ENCODE measurements at places on chromosomes 13 and 19.

DNA sequence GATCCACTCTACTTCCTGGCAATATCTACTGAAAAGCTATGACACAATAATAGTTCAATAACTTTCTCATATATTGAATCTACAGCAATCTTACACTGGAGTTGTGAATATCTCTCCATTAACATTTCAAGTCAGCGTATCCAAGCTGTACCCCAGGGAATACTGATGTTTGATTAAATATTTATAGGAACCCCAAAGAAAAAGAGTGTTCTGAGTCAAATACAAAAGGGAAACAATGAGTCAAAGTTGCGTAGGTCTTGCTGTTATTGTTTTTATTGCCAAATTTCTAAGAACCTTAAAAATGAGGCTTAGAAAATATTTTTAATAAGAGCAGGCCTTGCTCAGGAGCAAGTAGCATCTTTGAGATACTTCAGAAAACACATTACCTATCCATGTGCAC, 415.5 kb downstream of the FGF14 start:
- no peak for DNase-seq

DNA sequence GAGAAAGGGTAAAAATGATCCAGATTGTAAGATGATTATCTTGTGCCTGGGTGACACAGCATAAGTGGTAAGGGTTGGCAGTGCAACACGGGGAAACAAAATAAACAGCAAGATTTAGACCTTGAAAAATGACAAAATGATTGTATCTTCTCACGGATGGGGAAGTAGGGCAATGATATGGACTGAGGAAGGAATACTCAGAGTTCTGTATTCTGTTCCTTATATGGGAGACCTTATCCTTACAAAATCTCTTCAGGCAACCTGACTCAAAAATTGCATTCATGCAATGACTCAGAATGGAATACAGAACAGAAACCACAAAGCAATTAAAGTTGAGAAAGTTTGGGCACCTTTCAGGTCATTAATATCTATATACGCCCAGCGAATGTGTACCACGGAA, 149.0 kb downstream of the HS6ST3 start:
- DNase-seq: no peak

GRCh38 chr19:5314012-5314906, 26.4 kb downstream of the PTPRS start:
- DNase-seq: no peak

DNA sequence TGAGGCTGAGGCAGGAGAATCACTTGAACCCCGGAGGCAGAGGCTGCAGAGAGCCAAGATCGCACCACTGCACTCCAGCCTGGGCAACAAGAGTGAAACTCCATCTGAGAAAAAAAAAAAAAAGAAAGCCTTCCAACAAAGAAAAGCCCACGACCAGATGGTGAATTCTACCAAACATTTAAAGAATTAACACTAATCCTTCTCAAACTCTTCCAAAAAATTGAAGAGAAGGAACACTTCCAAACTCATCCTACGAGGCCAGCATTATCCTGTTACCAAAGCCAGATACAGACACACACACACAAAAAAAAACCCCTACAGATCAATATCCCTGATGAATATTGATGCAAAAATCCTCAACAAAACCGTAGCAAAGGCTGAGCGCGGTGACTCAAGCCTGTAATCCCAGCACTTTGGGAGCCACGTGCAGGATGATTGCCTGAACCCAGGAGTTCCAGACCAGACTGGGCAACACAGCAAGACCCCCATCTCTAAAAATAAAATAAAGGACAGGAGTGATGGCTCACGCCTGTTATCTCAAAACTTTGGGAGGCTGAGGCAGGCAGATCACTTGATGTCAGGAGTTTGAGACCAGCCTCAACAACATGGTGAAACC, 6.2 kb upstream of the EVI5L start:
- no peak for DNase-seq

DNA sequence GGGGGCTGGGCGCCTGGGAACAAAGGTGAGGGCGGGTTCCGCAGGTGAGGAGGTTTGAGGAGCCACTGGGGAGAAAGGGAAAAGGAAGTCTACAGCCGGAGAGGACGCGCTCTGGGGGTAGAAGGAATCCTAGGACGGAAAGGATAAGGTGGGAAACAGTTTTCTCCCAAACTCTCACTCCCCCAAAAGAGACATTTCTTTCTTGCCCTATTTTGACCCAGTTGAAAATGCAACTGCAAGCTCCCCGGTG, 651 bp upstream of the POLR1D start:
- peak; percentile 4 for DNase-seq

GRCh38 chr13:71609271-71609670, 257.7 kb downstream of the DACH1 start:
- no peak for DNase-seq

GRCh38 chr13:34086281-34086680, 268.3 kb downstream of the RFC3 start:
- no peak for DNase-seq

DNA sequence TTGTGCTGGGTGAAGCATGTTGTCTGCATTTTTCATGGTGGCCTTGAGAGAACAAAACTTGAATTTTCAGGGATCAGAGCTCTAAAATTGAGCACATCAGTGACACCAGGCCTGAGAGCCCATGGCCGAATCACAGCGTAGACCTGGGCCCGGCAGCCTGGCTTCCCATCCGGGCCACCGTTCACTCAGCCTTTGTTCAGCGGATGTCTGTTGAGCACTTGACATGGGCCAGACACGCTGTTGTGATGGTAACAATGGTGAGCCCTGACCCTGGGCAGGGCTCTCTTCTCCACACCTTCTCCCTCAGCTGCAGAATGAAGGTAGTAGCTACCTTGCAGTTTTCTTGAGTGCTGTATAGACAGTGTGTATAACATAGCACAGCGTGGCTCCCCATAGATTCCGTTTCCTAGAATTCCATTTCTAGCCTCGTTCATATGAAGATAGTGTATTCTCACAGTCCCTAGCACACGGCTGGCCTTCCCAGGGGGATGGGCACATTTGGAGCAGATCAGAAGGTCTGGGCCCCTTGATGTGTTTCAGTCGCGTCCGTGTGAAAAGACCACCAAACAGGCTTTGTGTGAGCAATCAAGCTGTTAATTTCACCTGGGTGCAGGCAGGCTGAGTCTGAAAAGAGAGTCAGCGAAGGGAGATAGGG, 75.3 kb downstream of the RAB20 start:
- no peak for DNase-seq

DNA sequence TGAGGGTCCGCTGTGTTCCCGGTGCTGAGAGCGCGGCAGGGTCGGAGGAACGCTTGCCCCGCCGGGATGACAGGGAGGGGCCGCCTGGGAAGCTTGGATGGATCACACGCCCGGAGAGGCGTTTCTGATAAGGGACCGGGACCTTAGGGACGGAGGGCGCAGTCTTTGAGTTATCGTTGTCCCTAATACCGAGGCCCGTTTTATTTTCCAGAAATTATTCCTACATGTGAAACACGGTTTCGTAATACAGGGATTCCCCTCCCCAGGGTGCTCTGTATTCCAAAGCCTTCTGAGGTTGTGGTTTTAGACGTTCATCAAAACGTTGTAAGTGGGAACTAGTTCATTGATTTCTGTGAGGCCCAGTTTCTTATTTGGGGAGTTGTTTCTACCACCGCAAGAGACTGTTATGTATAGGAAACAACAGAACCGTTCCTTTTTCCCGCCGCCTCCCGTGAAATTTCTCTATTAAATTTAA, 752 bp downstream of the PDCD5 start:
- DNase-seq: peak; percentile 46

DNA sequence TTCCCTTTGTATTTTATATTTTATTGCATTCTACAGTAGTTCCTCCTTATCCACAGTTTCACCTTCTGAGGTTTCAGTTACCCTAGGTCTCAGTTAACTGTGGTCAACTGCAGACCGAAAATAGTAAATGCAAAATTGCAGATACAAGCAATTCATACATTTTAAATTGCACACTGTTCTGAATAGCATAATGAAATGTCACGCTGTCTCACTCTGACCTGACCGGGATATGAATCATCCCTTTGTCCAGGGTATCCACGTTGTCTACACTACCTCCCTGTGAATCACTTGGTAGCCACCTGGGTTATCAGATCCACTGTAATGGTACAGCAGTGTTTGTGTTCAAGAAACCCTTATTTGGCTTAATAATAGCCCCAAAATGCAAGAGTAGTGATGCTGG, 325.0 kb downstream of the DNAJC15 start:
- DNase-seq: no peak

DNA sequence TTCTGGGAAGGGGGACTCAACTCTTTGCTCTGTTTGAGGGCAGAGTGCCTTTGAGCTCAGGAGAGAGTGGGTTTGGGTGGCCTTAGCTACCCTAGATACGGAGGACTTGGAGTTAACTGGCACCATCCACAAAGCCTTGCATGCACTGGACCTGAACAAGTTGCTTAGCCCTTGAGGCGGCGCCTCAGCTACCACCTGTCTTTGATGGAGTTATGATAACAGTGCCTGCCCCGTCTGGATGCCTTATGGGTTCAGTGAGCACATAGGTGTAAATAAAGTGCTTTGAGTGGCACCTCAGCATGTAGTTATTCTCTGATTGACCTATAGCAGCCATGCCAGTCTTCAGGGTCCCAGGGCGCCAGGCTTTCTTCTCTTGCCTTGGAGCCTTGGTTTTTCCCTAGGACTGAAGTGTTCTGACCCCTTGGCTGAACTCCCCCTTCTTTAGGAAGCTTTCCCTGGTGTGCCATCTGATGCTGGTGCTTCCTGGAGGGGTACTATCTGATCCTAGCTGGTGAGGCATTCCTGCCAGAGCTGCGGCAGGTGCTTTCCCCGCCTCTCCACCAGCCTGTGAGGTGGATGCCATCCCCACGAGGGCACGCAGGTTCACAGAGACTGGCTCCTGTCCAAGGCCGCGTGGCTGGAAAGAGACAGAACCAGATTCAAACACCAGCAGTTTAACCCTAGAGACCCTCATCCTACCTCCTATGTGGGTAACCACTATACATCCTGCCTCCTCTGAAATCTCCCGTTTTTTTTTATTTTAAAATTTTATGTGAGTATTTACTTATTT, 5.8 kb downstream of the BCKDHA start:
- DNase-seq: no peak

GRCh38 chr13:105363261-105364190, 1171.9 kb downstream of the EFNB2 start:
- DNase-seq: no peak

- no peak for DNase-seq
Observed at GRCh38 chr19:38213911-38214625, 10.0 kb downstream of the DPF1 start.

DNA sequence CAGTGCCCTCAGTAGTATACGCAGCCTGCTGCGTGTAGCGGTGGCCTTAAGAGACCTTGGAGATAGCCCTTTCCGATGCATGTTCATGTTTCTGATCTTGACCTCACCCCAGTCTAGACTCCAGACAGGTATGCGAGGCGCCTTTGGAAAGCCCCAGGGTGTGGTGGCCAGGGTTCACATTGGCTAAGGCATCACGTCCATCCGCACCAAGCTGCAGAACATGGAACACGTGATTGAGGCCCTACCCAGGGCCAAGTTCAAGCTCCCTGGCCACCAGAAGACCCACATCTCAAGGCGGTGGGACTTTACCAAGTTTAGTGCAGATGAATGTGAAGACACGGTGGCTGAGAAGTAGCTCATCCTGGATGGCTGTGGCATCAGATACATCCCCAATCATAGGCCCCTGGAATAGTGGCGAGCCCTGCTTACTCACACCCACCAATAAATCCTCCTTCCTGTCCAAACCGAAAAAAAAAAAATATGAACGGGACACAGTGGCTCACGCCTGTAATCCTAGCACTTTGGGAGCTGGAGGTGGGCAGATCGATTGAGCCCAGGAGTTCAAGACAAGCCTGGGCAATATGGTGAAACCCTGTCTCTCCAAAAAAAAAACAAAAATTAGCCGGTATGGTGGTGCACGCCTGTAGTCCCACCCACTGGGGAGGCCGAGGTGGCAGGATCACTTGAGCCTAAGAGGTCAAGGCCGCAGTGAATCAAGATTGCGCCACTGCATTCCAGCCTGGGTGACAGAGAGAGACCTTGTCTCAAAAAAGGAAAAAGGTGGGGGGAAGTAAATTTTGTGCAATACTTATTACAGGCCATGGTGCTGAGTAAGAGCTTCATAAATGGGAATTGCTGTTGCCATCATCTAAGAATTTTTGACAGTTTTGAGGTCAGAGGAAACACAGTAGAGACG, 12.4 kb upstream of the CBLC start:
- DNase-seq: peak; percentile 90

GRCh38 chr19:13669780-13670355, 94.5 kb upstream of the MRI1 start:
- DNase-seq: no peak

DNA sequence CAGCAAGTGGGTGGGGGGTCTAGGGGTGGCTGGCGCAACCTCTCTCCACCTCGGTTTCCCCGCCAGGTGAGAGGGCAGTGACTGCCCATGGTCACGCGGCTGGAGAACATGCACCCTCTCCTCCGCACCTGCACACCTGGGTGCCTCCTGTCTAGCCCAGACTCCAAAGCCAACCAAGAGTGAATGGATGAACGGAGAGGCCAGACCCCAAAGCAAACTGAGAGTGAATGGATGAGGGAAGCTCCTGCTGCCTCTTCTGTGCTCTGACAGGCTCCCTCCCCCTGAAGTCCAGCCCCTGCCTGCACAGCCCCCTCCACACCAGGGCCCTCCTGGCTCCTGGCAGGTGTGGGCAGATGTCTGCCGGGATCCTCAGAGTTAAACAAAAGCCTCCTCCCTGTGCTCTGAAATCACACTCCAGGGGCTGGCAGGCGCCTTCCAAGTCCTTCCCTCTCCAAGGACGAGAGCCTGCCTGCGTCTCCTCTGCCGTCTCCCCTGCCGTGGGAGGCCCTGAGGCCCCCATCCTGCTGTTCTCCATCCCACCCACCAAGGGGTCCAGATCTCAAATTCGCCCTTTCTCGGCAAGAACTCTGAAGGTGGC, 2.2 kb downstream of the SBNO2 start:
- DNase-seq: no peak

GRCh38 chr13:80339912-80340650, 845 bp downstream of the SPRY2 start:
- peak; percentile 35 for DNase-seq

GRCh38 chr13:57629821-57630235, 1.7 kb upstream of the PCDH17 start:
- DNase-seq: peak; percentile 20

- no peak for DNase-seq
Observed at GRCh38 chr19:40737102-40737644, 13.1 kb downstream of the ACTMAP start.

- no peak for DNase-seq
Observed at GRCh38 chr19:38441657-38442348, 8.3 kb downstream of the RYR1 start.

DNA sequence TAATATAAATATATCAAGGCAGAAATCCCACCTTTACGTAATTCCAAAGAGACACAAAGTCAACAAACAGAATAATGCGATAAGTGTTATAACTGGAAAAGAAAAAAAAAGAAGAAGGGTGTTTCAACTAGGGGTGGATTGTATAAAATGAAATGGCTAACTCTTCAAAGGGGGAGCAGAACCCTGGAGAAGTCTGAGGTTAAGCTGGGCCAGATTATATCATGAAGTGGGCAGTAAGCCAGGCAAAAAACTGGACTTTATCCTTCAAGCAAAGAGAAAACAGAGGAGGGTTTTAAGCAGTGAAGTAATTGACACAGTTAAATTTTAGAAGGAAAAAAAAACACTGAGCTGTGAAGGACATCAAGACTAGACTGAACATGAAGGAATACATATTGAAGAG, 41.9 kb downstream of the TBC1D4 start:
- DNase-seq: no peak
